ENCODE measurements at places on chromosomes 11 and 22.

GRCh38 chr11:40094954-40095353, 1364.5 kb downstream of the LRRC4C start:
- no peak for DNase-seq

DNA sequence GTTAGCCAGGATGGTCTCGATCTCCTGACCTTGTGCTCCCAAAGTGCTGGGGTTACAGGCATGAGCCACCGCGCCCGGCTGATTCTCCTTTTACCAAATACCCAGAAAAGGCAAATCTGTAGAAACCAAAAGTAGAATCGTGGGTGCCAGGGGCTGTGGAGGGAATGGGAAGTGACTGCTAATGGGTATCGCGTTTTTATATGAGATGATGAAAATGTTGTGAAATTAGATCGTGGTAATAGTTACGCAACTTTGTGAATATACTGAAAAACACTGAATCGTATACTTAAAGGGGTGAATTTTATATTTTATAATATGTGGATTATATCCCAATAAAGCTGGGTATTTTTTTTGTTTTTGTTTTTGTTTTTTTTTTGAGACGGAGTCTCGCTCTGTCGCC, 48.2 kb upstream of the CREB3L1 start:
- no peak for DNase-seq

DNA sequence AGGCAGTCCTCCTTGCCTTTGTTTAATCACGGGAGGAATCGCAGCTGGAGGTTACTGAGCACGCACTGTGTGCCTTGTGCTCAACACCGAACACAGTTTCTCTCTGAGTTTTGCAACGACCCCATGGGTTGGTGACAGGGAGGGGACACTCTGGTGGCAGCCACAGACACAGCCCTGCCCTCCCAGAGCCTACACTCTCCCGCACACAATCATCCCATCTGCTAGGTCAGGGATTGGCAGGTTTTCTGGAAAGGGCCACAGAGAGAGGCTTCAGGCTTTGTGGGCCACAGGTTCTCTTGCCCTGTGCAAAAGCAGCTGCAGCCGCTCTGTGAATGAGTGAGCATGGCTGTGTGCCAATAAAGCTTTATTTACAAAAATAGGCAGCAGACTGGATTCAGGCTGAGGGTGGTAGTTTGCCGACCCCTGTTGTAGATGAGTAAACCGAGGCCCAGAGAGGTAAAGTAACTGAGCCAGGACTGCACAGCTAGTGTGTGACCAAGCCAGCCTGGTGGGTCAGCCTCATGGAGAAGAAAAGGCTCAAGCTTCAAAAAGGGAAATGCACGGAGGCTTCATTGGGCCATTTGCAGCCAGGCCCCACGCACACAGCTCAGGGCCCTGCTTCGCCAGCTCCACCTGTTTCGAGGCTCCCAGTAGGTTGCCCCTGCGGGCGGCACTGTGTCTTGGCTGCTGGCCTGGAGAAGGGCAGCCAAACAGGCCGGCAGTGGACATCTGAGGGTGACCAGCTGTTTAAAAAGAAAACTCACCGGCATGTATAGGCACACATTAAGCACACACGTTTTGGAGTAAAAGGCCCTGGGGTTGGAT, 16.3 kb downstream of the LTO1 start:
- no peak for DNase-seq

DNA sequence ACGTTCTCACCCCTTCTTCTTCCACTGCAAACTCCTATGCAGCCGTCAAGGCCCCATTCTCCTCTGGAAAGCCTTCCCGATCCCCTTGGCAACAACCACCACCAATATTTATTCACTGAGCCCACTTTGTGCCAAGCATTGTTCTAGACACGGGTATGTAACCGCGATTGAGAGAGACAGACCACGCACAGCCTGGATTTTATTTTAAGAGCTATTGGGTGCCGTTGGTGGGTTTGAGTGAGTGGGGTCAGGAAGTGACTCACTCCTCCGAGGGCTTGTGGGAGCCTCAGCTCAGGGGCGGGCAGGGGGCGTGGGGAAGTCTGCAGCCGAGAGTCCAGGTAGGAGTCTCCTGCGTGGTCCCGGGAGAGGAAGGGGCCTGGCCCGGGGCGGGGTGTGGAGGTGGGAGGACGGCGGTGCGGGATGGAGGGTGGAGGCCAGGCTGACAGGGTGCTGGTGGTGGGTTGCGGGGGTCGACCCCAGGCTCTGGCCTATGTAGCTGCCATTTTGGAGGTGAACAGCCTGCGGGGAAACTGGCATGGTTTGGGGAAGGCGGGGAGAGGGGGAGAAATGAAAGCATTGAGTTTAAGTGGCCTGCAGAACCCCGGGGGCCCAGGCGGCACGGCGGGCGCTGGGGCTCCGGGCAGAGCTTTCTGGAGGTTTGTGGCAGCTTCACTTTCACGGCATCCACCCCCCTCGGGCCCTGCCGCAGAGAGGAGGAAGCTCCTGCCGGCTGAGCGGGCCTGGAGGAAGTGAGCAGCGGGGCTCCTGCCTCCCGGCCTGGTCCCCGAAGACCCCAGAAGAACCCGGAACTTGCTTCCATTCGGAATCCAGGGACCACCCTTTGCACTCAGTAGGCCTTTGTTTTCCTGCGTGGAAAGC, 547 bp downstream of the PARVG start:
- DNase-seq = peak; percentile 60

DNA sequence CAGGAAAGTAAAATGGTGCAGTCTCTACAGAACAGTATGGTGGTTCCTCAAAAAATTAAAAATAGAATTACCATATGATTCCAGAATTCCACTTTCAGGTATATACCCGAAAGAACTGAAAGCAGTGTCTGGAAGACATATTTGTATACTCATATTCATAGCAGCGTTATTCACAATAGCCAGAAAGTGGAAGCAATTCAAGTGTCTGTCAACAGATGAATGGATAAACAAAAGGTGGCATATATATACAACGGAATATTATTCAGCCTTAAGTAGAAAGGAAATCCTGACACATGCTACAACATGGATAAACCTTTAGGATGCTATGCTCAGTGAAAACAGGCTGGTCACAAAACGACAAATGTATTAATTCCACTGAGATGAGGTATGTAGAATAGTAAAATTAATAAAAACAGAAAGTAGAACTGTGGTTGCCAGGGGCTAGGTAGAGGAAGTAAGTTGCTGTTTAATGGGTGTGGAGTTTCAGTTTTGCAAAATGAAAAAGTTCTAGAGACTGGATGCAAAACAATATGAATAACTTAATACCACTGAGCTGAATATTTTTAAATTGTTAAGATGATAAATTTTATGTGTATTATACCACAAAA, 14.5 kb downstream of the SAA1 start:
- DNase-seq = no peak

Measured in stimulated activated CD4-positive, alpha-beta T cell treated with anti-CD3 and anti-CD28 coated beads, TNF-alpha, amount 100 ng/mL, for 4 hours (primary cell).